ENCODE measurements at places on chromosomes 6 and 20. TPM values are rescaled to one million over a fixed set of nuclear protein-coding genes. Genes with fewer than 3 reads are reported as not detected.

DNA sequence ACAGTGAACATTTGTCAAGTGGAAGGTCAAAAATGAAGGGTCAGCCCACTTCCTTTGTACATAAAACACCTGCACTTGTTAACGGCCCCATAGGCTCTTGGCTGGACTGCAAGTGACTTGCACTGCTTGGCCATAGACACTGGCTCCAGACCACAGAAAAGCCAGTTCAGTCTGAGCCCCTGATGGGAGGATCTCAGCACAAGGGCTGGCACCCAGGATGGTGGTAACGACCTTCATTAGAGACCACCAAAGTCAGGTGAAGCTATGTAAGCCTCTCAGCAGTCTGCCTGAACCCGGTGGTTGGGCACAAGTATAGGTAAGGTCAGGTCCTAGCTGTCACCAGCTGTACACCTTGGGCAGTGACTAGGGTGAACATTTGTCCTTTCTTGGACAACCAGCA is 16.1 kb downstream of the PLAGL2 start:
- peaks cover 8% of the 10 kb centered on the region for H3K4me1 ChIP-seq
- peaks cover 19% of the 10 kb centered on the region for H3K36me3 ChIP-seq
- no peak overlapping the region for H3K4me3 ChIP-seq
- H3K27me3 ChIP-seq: no peaks in the 10 kb centered on the region
- H3K27ac ChIP-seq: no peak overlapping the region
- DNase-seq: no peak

Gene PLCB4
- 28.3 TPM for total RNA-seq

GRCh38 chr20:61799928-61800327 is 265.8 kb downstream of the TAF4 start:
- no peaks in the 10 kb centered on the region for H3K36me3 ChIP-seq
- H3K4me1 ChIP-seq: no peaks in the 10 kb centered on the region
- no peak overlapping the region for H3K27ac ChIP-seq
- no peak overlapping the region for H3K4me3 ChIP-seq

GRCh38 chr20:50020288-50020687 is 37.5 kb downstream of the SNAI1 start:
- peak; percentile 38 for DNase-seq
- H3K4me3 ChIP-seq: no peak overlapping the region
- H3K27ac ChIP-seq: no peak overlapping the region
- no peaks in the 10 kb centered on the region for H3K36me3 ChIP-seq
- no peaks in the 10 kb centered on the region for H3K4me1 ChIP-seq
- H3K27me3 ChIP-seq: no peaks in the 10 kb centered on the region

Gene PSORS1C2
- not detected for total RNA-seq

GRCh38 chr20:49659056-49659455 is 54.6 kb downstream of the B4GALT5 start:
- H3K4me1 ChIP-seq: peaks cover 14% of the 10 kb centered on the region
- H3K36me3 ChIP-seq: peaks cover 11% of the 10 kb centered on the region
- no peaks in the 10 kb centered on the region for H3K27me3 ChIP-seq
- DNase-seq: no peak
- no peak overlapping the region for H3K4me3 ChIP-seq

Measured in IMR-90 (cell line).